Activated CD8-positive, alpha-beta memory T cell treated with anti-CD3 and anti-CD28 coated beads for 48 hours (primary cell): ENCODE measurements at places on chromosomes 7 and 10.

DNA sequence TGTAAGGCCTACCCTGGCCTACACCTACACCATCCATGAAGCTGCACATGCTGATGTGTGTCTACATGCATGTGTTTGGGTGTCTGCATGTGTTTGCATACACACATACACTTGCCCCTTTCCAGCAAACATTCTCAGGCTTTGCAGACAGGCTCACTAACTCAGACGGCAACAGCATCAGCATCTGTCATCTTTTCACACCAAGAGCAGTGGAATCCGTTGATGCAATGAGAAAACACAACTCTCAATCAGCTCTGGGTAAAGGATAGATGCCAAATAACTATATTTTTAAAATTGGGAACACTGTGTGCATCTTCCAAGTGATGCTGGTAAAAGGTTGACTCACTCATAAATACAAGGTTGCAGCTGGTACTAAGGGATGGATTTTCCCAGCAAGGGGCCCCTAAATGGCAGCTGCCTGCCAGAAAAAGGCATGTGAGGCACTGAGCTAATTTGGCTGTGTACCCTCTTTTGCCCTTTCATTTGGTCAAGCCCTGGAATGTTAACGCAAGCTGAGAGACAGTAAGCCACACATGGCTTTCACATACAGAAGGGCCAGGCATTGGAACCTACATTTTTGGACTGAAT lies 296.3 kb upstream of the NPSR1 start:
- no peak for DNase-seq

DNA sequence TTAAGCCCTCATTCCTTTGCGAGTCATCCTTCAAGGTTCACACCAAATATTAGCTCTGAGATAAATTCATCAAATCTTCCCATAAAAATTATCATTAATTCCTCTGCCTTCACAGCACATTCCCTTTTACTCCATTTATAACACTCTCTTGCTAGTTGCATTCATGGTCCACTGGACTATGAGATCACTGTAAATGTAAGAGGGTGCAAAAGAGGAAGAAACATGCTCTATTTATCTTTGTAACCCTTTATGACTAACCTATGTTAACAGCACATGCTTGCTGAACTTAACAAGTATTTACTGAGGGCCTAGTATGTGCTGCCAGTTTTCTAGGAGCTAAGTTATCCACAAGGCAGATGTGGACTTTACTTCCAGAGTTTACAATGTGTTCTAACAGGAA lies 86.7 kb upstream of the TMEM168 start:
- no peak for DNase-seq

- DNase-seq = no peak
These were observed 4.6 kb upstream of the RADIL start for GRCh38 chr7:4888161-4888560.

DNA sequence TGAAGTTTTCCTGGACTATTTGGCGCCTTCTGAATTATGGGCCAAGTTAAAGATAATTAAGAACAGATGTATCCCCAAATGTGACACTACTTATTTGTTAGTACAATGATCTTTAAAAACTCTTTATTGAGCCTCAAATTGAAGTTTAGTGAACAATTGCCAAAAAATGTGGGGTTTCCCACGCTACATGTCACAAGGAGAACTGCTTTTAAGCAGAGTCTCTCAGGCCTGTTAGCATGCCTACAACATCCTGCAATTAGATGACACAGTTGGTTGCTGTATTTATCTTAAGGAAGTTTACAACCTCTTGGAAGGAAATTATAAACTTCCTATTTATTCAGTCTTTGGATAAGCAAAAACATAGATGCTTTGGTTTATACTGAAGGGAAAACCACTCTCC lies 733.0 kb downstream of the TNS3 start:
- no peak for DNase-seq

DNA sequence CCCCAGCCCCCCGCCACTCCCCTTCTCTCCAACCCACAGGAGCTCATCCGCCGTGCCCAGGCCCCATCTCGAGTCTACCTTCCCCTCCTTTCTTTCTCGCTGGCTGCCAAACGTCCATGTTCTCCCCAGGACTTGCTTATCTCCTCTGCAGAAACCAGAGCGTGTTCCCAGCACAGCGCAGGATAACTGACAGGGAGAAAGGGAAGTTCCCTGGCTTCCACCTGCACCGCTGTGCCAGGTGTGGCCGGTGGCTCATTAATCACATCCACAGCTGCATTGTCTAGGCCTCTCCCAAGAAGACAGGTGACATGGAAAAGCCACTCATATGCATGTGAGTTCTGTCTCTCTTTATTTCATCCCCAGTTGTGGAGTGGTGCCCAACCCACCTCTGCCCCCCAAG lies 113.2 kb downstream of the ITIH5 start:
- no peak for DNase-seq

GRCh38 chr10:118557946-118558345 lies 37.5 kb downstream of the PRLHR start:
- no peak for DNase-seq

DNA sequence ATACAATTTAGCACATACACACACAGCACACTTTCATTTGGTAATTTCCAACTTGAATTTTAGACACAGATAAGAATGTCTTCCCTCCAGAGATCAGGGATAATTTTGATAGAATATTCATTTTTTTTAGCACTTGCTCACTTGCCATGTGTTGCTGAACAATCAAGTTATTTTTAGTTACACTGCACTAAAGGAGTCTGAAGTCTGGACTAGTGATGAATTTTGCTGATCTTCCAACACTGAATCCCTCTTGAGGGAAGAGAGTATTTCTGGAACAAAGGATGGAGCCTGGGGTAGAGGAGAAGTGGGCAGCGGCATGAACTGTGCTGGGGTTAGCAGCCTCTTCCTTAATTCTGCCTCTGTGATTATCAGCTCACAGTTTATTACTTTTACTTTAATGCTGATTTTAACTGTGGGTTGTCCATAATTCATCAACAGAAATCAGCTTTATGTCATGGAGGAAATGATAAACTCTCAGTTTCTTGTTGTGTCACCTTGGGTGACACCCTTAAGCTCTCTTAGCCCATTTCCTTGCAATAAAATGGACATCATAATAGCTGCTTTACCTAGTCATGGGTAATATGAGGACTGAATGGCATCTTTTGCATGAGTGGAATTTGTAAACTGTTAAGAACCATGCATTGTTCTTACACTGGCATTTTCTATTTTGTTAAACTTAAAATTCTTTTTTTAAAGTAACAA lies 32.1 kb downstream of the SGPL1 start:
- no peak for DNase-seq
